ENCODE measurements at places on chromosomes 3 and 15. TPM values are rescaled to one million over a fixed set of nuclear protein-coding genes. Genes with fewer than 3 reads are reported as not detected.

UNC13C gene
- total RNA-seq, result not detected

USP13 gene
- 13.3 TPM for total RNA-seq

FILIP1L gene
- total RNA-seq, result 1.4 TPM

CACNA1D gene
- 0.77 TPM for total RNA-seq

- no peak overlapping the region for H3K4me3 ChIP-seq
- no peak for DNase-seq
- H3K27ac ChIP-seq, result no peak overlapping the region
- H3K27me3 ChIP-seq, result no peaks in the 10 kb centered on the region
Measured at GRCh38 chr15:56040081-56041035, 46.9 kb upstream of the NEDD4 start.

DNA sequence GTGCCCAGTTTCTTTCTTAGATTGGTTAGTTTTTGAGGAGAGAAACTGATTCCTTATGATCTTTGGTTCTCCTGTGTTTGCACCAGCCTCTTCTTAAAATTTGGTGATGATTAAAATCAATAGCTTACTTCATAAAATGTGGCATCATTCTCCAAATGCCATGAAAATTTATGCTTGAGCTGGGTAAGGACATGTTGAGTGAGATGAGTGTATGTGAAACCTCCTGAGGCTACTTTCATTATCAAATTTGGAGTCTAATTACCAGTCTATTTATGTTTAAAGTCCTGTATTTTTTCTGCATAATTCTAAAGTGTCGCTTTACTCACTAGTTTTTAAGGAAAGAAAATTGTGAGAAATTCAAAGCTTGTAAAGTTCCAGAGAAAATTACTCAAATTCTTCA, 102.1 kb downstream of the DIPK2A start:
- no peaks in the 10 kb centered on the region for H3K27me3 ChIP-seq
- DNase-seq, result no peak
- no peaks in the 10 kb centered on the region for H3K4me1 ChIP-seq
- H3K27ac ChIP-seq, result no peak overlapping the region
- no peak overlapping the region for H3K4me3 ChIP-seq
- no peaks in the 10 kb centered on the region for H3K36me3 ChIP-seq

- no peak for DNase-seq
- H3K27ac ChIP-seq, result peak overlapping the region; percentile 31
- H3K4me1 ChIP-seq, result peaks cover 40% of the 10 kb centered on the region
Measured at GRCh38 chr3:59996056-59996455, 946.2 kb upstream of the CFAP20DC start.

DNA sequence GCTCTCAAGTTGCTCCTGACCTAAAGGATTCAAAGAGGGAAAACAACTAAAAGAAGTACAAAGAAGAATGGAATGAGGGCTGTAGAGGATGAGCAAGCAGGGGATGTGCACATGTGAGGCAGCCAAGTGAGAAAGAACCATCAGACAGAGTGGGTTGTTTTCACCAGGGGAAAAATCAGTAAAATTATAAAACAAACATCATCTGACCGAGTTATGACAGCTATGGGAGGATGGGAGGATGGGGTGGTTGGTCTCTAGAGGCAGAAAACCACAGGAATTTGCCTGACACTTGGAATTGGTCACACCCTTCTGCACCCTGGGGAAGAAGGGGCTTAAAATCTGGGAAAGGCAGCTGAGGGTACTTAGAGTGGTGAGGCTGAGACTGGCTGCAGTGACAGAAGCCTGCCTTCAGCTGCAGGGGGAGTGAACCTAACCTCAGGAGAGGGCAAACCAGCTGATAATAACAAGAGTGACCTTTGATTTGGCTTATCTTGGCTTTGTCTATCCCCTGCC, 10.1 kb downstream of the ARHGAP31 start:
- H3K4me1 ChIP-seq, result peaks cover 25% of the 10 kb centered on the region
- peaks cover 6% of the 10 kb centered on the region for H3K27me3 ChIP-seq
- no peak overlapping the region for H3K4me3 ChIP-seq
- H3K36me3 ChIP-seq, result peaks cover 9% of the 10 kb centered on the region
- H3K27ac ChIP-seq, result no peak overlapping the region

Measured in activated CD4-positive, alpha-beta T cell treated with anti-CD3 and anti-CD28 coated beads, Interleukin-2, amount 10 ng/mL, durations not matched to agents 24 days and 14 days (primary cell).